ENCODE measurements at places on chromosomes 5 and 9.

- no peak for ATAC-seq
Measured at GRCh38 chr5:158066076-158066475, 207.1 kb upstream of the CLINT1 start.

GRCh38 chr9:95516221-95516733 is 494 bp downstream of the PTCH1 start:
- peak; percentile 39 for ATAC-seq

DNA sequence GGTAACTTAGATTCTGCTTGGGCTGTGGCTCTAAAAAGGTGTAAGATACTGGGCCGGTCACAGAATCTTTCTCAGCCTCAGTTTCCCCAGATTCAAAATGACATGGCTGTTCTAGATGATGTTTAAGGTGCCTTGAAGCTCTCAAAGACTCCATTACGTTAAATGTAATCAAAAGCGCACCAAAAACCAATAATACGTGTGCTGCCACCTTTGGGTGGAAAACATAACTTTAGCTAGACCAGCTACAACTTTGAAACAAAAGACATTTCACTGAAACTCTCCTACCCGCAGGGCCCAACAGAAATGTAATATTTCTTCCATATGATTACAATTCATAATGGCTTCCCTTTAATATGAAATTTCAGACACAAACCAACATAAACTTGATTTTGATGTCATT is 35.0 kb upstream of the PCSK5 start:
- ATAC-seq, result peak; percentile 53

GRCh38 chr5:141732417-141732816 is 50.4 kb upstream of the ARAP3 start:
- no peak for ATAC-seq

DNA sequence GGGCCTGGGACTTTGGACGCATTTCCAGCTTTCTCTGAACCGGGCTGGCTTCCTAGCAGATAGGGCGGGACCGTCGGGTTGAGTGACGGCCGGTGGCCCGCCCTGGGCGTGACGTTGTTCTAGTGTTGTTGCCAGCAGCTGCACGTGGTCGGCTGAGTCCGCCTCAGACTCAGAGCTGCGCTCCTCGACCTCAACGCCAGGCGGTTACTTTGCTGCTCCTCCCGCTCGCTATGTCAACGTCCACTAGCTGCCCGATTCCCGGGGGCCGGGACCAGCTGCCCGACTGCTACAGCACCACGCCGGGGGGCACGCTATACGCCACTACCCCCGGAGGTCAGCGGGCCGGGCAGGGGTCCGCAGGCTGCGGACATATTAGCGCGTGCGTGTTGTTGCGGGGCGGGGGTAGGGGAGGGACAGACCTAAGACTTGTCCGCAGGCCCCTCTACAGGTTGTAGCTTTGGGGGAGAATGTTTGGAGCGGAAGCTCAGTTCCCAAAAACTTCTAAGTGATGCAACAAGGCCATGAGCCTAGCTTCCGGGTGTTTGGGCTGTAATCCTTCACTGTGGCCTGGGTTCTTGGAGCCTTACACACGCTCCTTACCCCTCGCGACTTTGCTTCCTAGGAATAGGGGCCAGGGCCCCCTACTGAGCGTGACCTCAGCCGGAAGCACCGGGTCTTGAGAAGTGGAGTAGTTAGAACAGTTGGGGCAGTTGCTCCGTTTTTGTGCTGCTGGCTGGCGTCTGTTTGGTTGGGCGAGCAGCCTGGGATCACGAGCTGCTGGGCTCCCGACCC is at the start of gene EIF4EBP3:
EIF4EBP3 (plus strand) TSS at position 155 of the 792 bp plus-strand sequence; CDS start at position 231, 76 bp downstream.
- ATAC-seq, result peak; percentile 92
